ENCODE measurements at places on chromosomes 3 and 15.

DNA sequence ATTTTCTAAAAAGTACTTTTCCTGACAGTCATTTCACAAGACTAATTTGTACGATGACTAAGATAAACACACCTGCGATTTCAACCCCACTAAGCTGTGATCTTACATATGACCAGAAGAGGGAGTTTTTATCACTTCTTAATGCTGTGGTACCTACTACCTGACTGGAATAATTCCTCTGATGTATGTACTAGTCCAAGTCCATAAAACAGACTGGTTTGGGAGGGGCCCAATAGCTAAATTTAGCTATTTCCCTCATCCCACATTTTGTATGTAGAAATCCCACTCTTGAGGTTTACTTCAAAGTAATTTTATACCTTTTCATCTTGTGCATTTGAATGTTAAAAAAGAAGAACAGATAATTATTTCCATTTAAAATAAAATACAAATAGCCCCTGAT is 49.7 kb upstream of the SCAANT1 start:
- no peak for DNase-seq

- DNase-seq: no peak
Measured at GRCh38 chr3:129357616-129358015, 70.8 kb downstream of the EFCAB12 start.

DNA sequence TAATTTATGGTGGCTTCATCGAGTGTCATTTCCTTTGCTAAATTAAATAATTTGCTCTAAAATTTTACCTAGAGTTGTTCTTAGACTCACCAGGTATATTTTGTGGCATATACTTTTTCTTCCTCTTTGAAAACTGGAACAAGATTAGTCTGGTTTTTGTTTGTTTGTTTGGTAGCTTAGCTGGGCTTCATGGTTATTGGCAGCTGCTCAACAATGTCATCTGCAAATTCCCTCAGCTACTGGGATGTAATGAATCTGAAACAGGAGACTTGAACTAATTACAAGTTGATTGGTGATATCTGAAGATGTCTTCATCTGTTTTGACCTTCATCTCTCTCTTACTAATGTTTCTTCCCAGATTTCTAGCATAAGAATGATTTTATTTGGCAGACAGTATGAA is 270.5 kb upstream of the P2RY1 start:
- no peak for DNase-seq

GRCh38 chr15:53757906-53758305 is 1.6 kb downstream of the WDR72 start:
- no peak for DNase-seq

DNA sequence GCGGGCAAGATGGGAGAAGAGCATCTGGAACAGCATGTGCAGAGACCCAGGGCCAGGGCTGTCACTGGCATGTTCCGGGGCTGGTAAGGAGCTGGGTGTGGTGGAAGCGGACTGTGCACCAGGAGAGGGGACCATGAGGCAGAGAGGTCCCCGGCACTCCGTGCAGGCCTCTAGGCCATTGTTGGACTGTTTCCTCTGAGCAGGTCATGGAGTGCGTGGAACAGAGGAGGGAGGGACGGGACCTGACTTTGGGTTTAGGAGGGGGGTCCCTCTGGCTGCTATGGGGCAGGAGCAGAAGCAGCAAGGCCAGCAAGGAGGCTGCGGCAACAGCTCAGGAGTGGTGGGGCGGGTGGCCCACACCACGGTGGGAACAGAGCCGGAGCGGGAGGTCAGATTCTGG is 47.1 kb downstream of the TPRA1 start:
- no peak for DNase-seq

DNA sequence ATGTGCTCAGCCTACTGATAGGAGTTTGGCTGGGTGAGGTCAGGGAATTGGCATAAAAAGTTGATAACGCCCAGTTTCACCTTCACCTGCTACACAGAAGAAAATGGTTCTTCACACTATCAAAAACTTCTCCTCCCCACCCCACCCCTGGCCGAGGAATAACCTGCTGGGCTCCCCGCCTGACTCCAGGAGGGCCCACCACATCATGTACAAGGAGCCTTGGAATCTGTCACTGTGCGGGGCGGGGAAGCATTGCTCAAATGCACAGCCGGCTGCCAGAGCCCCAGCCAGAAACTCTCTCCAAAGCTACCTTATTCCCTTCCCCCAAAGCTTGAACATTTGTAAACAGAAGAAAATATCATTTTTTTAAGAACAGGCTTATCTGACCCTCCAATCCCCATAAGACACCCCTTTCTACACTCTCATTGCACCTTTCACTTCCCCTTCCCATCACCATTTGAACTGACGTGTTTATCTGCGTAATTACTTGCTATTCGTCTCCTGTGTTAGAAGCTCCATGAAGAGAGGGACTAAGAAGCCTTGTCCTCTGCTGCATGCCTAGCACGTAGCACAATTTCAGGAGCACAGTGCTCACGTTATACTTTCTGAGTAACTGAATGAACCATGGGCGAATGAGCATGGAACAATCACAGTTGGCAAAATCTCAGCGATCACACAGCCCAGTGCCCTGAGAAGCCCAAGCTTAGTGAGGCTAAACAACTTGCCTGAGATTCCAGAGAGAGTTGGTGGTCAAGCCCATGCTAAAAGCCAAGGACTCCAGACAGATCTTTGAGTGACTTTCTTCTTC is 82.9 kb downstream of the HES1 start:
- no peak for DNase-seq

GRCh38 chr3:197593046-197593380 is 37.2 kb upstream of the BDH1 start:
- DNase-seq: no peak

- no peak for DNase-seq
Measured at GRCh38 chr3:71684046-71684756, 41.0 kb downstream of the EIF4E3 start.

DNA sequence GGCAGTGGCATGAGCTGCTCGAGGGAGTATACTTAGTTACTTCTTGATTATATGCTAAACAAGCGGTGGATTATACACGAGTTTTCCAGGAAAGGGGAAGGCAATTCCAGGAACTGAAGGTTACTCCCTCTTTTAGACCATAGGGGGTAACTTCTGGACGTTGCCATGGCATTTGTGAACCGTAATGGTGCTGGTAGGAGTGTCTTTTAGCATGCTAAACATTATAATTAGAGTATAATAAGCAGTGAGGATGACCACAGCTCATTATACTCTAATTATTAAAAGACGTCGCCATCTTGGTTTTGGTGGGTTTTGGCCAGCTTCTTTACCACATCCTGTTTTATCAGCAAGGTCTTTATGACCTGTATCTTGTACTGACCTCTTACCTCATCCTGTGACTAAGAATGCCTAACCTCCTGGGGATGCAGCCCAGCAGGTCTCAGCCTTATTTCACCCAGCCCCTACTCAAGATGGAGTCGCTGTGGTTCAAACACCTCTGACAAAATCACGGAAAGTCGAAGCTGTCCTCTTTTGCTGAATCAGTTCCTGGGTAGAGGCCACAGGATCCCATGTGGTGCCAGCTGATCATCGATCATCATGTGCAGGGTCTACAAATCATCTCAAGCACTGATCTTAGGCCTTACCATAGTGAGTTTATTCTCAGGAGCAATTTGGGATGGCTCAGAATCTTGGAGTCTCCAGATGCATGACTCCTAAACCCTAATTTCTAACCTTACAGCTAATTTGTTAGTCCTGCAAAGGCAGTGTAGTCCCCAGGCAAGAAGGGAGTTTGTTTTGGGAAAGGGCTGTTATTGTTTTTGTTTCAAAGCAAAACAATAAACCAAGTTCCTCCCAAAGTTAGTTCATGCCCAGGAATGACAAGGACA is 149.1 kb downstream of the TJP1 start:
- no peak for DNase-seq

- no peak for DNase-seq
Measured at GRCh38 chr15:50911621-50912020, 3.1 kb downstream of the AP4E1 start.

GRCh38 chr3:77562089-77562488 is 522.2 kb downstream of the ROBO2 start:
- DNase-seq: no peak

- DNase-seq: no peak
Measured at GRCh38 chr3:41525303-41526064, 326.2 kb downstream of the CTNNB1 start.

DNA sequence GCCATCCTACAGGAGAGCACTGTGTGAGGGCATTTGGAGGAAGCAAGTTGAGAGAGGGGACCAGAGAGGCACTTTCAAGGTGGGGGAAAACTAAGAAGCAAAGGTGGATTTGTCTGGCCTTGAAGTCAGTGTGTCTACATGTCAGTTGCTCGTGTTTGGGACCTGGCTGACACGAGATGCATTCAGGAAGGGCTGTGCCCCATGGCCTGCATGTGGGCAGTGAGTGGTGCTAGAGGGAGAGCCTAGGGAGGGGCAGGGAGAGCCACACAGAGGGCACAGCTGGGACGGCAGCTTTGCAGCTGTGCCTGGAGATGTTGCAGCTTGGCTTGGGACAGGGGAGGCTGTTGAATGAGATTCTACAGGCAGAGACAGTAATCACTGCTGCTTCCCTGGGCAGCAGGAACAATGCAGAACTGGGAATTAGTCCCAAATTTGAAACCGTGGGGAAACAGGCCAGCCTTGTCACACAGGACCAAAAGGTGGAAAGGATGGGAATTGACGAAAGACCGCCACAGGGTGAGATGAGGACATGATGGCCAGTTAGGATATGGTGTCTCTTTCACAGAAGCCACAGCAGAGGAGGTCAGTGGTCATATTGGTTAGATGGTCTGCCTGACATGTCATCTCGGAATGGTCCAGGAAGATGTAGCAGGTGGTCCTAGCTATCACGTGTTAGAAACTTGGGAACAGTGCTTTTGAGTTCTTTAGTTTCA is 10.0 kb downstream of the SEC61A1 start:
- no peak for DNase-seq

- DNase-seq: no peak
Measured at GRCh38 chr3:113297287-113297686, 85.9 kb downstream of the BOC start.
